Stromal cell of bone marrow (primary cell): ENCODE measurements at places on chromosomes 11 and 22.

GRCh38 chr11:112797648-112798293 is 163.4 kb upstream of the NCAM1 start:
- no peak for DNase-seq

GRCh38 chr22:30998329-30998728 is 29.3 kb downstream of the TUG1 start:
- DNase-seq, result no peak

GRCh38 chr22:40620464-40621046 is 16.0 kb downstream of the MRTFA start:
- DNase-seq, result no peak

DNA sequence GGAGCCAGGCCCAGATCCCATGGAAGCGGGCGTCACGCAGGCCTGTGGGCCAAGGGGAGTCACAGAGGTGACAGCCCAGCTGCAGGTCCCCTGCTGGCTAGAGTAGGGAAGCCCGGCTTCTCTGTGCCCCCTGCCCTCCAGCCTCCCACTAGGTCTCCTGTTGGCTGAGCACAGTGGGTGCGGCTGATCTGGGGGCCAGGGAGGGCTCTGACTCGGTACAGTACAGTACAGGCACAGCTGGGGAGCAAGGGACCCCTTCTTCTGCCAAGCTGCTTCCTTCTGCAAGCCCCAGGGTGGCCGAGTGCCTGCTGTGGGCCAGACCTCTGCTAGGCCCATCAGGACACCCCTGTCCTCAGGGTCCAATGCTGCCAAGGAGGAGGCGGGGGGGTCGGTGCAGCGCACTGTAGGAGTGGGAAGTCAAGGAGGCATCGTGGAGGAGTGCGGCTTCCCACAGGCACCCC is 10.1 kb downstream of the SUSD2 start:
- DNase-seq, result no peak

- DNase-seq, result no peak
Measured at GRCh38 chr22:29290061-29290460, 16.4 kb upstream of the GAS2L1 start.

DNA sequence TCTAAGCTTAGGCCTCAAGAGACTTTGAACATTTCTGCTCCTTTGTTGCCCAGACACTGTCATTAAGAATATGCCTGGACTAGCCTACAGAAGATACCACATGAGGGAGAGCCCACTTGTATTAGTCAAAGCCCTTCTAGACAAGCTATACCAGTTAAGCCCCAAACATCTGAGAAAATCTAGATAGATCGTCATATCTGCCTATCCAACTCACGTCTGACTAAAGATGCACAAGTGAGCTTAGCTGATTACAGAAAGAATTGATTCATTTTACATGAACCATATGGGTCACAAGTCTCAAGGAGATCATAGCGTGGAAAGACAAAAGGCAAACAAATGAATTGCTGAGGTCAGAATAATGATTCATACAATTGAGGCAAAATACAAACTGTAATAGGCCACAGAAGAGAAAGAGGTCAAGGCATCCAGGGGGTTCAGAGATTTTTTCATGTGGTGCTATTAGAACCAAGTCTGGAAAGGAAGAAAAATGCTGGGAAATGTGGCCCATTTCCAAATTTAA is 1155.5 kb upstream of the TENM4 start:
- DNase-seq, result no peak

GRCh38 chr22:43257549-43257948 is 70.6 kb upstream of the TTLL12 start:
- no peak for DNase-seq

DNA sequence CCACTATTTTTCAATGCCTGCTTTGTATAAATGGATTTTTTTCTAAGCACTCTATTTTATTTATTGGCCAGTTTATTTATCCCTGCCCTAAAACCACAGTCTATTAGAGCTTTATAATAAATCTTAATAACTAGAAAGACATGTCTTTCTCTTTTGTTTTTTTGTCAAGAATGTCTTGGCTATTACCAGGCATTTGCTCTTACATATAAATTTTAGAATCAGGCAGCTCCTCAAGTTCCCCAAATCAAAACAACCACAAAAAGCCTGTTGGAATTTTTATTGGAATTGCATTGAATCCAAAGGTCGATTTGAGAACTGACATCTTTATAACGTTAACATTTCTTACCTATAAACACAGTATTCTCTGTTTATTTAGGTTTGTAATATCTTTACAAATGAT is 85.8 kb upstream of the SC5D start:
- no peak for DNase-seq

DNA sequence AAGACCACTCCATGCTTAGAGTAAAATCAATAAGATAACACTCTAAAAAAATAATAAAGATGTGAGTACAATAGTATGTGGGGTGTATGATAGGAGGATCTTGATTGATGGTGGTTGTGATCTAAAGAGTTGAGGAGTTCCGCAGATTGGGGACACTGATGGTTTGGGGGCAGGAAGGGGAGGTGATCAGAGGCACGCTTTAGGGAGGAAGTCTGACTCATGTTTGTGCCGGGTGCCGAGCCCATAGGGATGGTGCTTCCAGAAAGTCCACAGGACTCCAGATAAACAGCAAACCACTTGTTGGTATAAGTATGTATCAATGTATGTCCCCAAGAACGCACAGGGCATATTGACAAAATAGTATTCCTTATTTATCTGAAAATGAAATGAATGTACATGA is 27.5 kb downstream of the LINC01488 start:
- DNase-seq, result no peak

GRCh38 chr22:24440718-24441405 is 13.5 kb downstream of the ADORA2A start:
- DNase-seq, result no peak

DNA sequence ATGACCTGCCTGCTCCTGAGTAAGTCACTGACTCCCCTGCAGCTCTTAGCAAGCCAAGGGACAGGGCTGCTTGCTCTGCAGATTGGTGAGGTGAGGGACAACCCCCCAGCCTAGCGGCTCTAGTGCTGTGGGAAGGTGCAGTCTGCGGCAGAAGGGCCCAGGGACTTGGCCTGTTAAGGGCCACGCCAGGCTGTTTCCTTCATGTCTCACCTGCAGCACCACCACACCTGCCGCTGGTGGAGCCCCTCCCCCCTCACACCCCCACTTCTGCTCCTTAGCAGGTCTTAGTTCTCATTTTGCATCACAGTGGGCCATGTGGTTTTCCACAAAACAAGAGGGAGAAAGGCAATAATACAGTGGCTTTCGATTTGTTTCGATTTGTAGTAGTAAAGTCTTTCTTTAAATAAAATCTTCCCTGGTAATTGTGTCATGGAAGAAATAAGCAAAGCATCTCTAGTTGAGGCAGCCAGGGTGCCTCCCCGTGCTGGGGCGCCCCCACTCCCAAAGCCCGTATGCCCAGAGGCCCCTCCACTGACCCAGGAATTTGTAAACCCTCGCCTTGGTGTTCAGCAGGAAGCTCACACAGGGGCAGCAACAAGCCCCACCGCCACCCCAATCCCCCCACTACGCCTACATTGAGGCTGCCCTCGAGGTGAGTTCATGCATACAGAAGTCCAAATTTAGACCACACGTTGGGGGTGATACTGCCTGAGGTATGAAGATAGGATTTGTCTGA is 86.5 kb upstream of the CLDN5 start:
- DNase-seq, result no peak

DNA sequence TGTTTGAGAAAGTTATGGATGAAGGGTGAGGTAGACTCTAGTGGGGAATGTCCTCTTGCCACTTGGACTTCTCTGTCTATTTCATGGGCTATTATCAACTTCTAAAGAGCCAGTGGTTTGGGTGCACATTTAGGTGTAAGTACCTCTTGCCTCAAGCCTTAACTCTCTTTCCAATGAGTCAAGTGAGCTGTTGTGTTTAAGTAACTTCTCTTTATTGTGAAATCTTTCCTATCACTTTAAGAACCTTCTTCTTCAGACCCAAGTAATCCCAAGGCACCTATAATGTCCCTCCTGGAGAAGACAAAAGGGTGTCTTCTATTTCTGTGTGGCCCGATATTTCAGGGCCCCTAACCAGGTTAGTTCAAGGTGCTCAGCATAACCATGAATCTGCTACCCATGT is 90.5 kb upstream of the VPREB1 start:
- DNase-seq, result no peak

- no peak for DNase-seq
Measured at GRCh38 chr11:12800032-12800671, 125.9 kb downstream of the TEAD1 start.

- no peak for DNase-seq
Measured at GRCh38 chr11:36974771-36975170, 376.7 kb upstream of the RAG2 start.

GRCh38 chr11:74681686-74682651 is 49.3 kb downstream of the CHRDL2 start:
- no peak for DNase-seq

- DNase-seq, result no peak
Measured at GRCh38 chr11:86160541-86161149, 83.9 kb upstream of the EED start.

GRCh38 chr11:104442321-104442720 is 278.4 kb upstream of the PDGFD start:
- no peak for DNase-seq

- no peak for DNase-seq
Measured at GRCh38 chr11:9955391-9955790, 291.5 kb downstream of the SWAP70 start.

GRCh38 chr22:48477031-48477721 is 1350.5 kb downstream of the BRD1 start:
- DNase-seq, result no peak

GRCh38 chr11:134146598-134146997 is 77.2 kb downstream of the NCAPD3 start:
- no peak for DNase-seq

DNA sequence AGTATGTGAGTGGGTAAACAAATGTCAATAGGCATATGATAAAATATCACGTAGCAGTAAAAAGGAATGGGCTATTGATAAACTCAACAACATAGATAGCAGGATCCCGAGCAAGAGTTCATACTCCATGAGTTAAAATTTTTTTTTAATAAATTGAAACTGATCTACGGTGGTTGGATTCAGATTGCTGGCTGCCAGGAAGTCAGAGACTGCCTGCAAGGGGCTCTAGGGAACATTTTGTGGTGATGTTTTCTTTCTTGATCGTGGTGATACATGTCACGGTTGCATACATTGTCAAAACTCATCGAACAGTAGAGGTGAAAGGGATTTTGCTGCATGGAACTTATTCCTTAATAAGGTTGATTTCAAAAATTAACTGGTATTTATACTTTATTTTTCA is 62.6 kb upstream of the WNT7B start:
- DNase-seq, result no peak

DNA sequence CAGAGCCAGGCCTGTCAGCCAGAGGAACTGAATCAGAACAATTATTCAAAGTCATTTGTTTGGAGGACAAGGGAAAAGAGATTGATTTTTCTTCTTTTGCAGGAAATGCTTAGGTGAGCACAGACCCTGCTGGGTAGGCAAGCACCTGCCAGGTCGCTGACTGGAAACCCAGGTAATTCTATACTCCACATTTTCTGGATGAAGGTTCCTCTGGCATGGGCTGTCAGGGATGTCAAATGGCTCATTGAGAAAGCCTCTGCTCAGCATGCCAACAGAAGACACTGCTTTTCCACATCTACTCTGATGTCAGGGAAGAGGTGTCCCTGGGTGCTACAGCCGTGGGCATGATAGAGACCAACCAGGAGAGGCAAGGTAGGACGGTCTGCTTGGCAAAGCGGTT is 166.7 kb upstream of the SYN3 start:
- no peak for DNase-seq

GRCh38 chr22:43820651-43821305 is 8.7 kb upstream of the EFCAB6 start:
- DNase-seq, result no peak

- DNase-seq, result no peak
Measured at GRCh38 chr22:29330291-29330690, 14.8 kb upstream of the RASL10A start.

DNA sequence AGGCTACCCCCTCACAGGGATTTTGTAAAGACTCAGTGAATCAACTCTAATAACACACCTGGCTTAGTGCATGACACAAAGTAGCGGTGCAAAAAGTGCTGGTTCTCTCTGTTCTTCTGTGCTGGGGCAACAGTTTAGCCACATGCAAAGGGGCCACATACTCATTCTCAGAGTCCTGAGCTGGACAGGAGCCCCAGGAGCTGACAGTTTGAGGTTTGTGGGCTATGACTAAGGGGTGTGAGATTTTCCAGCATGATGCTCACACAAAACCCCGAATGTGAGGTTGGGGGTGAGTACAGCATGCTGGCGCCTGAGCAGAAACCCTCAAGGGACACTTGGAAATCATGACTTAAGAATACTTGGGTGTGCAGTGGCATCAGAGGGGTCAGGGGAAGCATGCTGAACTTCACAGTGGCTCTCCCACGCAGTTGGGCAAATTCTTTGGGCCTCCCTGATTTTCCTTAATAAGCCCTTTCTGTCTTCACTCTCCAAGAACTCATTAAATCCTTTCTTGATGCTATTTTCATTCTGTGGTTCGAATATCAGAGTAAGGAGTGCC is 31.0 kb downstream of the TMPRSS5 start:
- DNase-seq, result peak; percentile 94

- DNase-seq, result peak; percentile 64
Measured at GRCh38 chr11:65427691-65428577, 5.3 kb downstream of the NEAT1 start.

DNA sequence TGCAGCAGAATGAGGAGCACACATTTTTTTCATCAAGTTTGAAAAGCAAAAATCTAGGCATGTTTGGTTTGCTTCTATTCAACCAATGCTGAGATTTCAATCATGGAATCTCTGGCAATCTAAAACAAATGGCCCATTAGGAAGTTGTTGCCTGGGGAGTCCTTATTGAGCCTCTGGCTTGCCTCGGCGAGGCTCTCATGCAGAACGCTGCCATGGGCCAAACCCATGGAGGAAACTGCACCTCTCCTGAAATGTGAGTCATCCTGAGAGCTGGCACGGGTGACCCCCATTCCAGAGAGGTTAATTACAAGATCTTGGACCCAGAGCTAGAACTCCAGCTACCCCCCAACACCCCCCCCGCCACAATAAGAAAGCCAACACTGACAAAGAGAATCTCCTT is 80.7 kb downstream of the MN1 start:
- no peak for DNase-seq

- peak; percentile 41 for DNase-seq
Measured at GRCh38 chr22:35987487-35987886, 41.1 kb downstream of the RBFOX2 start.

GRCh38 chr11:94583866-94584500 is 16.8 kb downstream of the PIWIL4 start:
- no peak for DNase-seq

- DNase-seq, result no peak
Measured at GRCh38 chr11:128341280-128342248, 245.8 kb downstream of the ETS1 start.
